A549 treated with GW870086 at 1 μM for 4 hours (cell line): ENCODE measurements at places on chromosomes 16 and 17. TPM values are rescaled to one million over a fixed set of nuclear protein-coding genes. Genes with fewer than 3 reads are reported as not detected.

Gene CCL7
- 0.25 to 0.50 TPM (median 0.39 TPM) in 3 of 5 replicates, not detected in the others for total RNA-seq

Gene G6PC1
- total RNA-seq = not detected in 5 replicates

Gene CHST4
- total RNA-seq = 0.08 TPM in 1 of 5 replicates, not detected in the others

Gene USP43
- 3.3 to 4.6 TPM (median 4.0 TPM) in 5 replicates for total RNA-seq

Gene MAP2K6
- total RNA-seq = 5.4 to 10.4 TPM (median 8.8 TPM) in 5 replicates

Gene FNDC8
- not detected in 5 replicates for total RNA-seq

Gene SOST
- total RNA-seq = not detected in 5 replicates

Gene DERL2
- total RNA-seq = 83.1 to 117 TPM (median 111 TPM) in 5 replicates

Gene ACSM2A
- total RNA-seq = not detected in 5 replicates

Gene WSCD1
- total RNA-seq = 1.9 to 3.9 TPM (median 3.2 TPM) in 5 replicates

Gene UBE2O
- total RNA-seq = 30.4 to 37.2 TPM (median 33.1 TPM) in 5 replicates

Gene SLC5A10
- total RNA-seq = 0.14 to 0.36 TPM (median 0.26 TPM) in 5 replicates

Gene NPIPB6
- total RNA-seq = 1.4 to 2.4 TPM (median 1.9 TPM) in 5 replicates

Gene SPAG7
- 67.2 to 82.1 TPM (median 69.6 TPM) in 5 replicates for total RNA-seq

Gene CCDC78
- 4.2 to 7.7 TPM (median 5.6 TPM) in 5 replicates for total RNA-seq

Gene SLC38A8
- total RNA-seq = not detected in 5 replicates

Gene GINS2
- 29.1 to 36.2 TPM (median 30.9 TPM) in 5 replicates for total RNA-seq

Gene CIBAR2
- total RNA-seq = not detected in 5 replicates

Gene C17orf107
- total RNA-seq = 0.18 to 0.49 TPM (median 0.34 TPM) in 5 replicates

Gene CHST5
- total RNA-seq = 0.05 to 0.10 TPM in 2 of 5 replicates, not detected in the others

Gene CCDC40
- total RNA-seq = 3.7 to 7.0 TPM (median 5.4 TPM) in 5 replicates

Gene ITGAL
- total RNA-seq = 0.02 TPM in 1 of 5 replicates, not detected in the others

Gene C16orf92
- not detected in 5 replicates for total RNA-seq

Gene CSH2
- not detected in 5 replicates for total RNA-seq

Gene NPIPA5
- 0.14 to 1.1 TPM (median 0.33 TPM) in 4 of 5 replicates, not detected in the other for total RNA-seq

Gene PMFBP1
- 0.05 to 0.37 TPM (median 0.17 TPM) in 4 of 5 replicates, not detected in the other for total RNA-seq

Gene TP53TG3
- 0.61 to 1.00 TPM (median 0.79 TPM) in 4 of 5 replicates, not detected in the other for total RNA-seq

Gene PPY
- total RNA-seq = not detected in 5 replicates

Gene TNFRSF12A
- total RNA-seq = 446 to 645 TPM (median 558 TPM) in 5 replicates

Gene ABCC11
- total RNA-seq = 0.13 to 0.20 TPM (median 0.16 TPM) in 4 of 5 replicates, not detected in the other

Gene TEKT5
- 0.14 TPM in 1 of 5 replicates, not detected in the others for total RNA-seq

Gene HNF1B
- 19.9 to 25.3 TPM (median 23.7 TPM) in 5 replicates for total RNA-seq

Gene SCGB1C2
- not detected in 5 replicates for total RNA-seq

Gene UMOD
- not detected in 5 replicates for total RNA-seq

Gene CFAP52
- not detected in 5 replicates for total RNA-seq

Gene CA4
- 0.21 to 0.30 TPM (median 0.24 TPM) in 3 of 5 replicates, not detected in the others for total RNA-seq
